ENCODE measurements at places on chromosomes 2 and 18.

DNA sequence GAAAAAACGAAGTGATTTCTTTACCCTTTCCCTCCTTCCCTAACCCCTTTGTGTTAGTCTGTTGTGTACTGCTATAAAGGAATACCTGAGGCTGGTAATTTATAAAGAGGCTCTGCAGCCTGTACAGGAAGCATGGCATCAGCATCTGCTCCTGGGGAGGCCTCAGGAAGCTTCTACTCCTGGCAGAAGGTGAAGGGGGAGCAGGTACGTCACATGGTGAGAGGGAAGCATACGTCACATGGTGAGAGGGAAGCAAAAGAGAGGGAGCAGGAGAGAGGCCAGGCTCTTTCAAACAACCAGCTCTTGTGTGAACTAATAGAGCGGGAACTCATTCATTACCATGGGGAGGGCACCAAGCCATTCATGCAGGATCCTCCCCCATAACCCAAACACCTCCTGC lies 126.2 kb downstream of the CAPN13 start:
- no peak for DNase-seq

DNA sequence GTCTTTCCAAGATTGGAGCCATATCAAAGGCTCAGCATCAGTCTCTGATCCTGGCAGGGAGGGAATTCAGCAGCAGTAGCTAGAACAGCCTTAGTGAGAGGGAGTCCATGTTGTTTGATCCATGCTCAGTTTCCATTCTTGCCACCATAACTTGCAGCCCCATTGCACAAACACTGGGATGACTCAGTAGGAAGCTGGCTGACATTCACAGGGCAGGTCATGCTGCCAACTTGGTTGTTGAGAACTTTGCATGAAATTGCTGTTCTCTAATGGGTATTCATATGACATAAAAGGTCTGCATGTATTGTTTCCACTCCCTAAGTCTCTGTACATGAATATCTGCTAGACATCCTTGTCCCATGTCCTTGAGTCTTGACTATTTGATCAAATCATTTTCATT lies 29.9 kb upstream of the STAT4 start:
- no peak for DNase-seq

DNA sequence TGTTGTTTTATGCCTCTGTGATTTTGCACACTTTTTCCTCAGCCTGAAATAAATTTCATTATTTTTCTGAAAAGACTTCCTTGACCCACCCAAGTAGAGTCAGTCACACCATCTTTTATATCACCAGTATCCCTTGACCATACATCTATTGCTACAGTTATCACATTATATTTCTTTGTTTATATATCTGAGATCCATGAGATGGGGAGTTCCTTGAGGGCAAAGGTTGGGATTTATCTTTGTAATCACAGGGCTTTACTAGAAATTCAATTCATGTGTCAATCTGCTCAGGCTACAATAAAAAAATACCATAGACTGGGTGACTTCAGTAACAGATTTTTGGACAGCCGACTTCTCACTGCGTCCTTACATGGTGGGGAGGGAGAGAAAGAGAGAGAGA lies 12.8 kb upstream of the RNF138 start:
- DNase-seq, result no peak

GRCh38 chr2:235416858-235417499 lies 76.9 kb upstream of the AGAP1 start:
- DNase-seq, result no peak

DNA sequence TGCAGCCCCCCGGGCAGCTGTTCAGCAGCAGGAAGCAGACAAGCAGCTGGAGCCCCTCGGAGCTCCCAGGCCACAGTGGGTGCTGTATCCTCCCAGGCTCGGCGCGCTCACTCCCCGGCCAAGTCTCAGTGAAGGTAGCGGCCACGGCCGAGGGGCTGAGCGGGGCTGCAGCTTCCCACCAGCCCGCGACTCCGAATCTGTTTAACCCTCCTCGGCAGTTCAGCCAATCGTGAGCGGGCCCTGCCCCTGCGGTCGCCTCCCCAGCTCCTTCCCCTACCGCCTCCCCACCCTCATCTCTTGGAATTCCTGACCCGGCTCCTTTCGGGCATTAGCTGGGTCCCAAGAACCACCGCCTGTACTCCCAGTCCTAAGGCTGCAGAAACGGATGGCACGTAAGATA lies at the start of gene RESP18:
Gene RESP18 (minus strand): TSS at position 203 of the 400 bp plus-strand sequence.
- no peak for DNase-seq

DNA sequence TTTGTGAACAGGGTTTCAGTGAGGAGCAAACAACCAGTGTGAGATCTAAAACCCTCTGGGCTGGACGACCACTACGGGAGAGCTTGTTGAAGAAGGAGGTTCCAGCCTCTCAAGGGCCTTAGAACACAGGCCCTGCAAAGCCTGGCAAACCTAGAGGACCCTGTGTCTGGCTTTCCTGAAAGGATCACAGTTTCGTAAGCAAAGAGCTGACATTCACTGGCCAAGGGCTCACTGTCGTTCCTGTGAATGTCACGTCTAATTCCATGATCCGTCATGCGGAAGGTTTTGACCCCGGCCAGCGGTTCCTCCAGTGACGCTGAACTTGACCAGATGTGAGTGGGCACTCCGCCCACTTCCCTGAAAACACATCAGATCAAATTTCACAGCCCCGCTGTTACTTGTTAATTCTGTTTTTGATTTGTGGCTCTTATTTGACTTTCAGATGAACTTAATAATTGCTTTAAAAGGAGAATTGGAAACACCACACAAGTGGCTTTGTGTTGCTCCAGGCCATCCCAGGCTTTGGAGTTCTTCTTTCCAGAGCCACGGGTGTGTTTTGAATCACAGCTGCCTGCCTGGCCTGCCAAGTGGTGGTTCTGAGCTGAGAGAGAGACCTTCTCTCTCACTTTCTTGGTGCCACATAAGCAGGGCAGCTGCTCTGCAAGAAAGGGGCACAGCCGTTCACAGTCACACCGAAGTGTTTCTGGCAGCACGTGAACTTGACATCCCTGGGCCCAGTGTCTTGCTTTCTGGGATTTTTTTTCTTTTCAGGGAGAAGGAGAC lies 308.4 kb downstream of the NDUFA10 start:
- no peak for DNase-seq

- no peak for DNase-seq
These were observed 62.9 kb upstream of the FAM110C start for GRCh38 chr2:108920-109809.

- no peak for DNase-seq
These were observed 40.1 kb upstream of the SOS1 start for GRCh38 chr2:39160982-39161381.

GRCh38 chr2:188978291-188979081 lies 4.3 kb downstream of the COL3A1 start:
- no peak for DNase-seq

- no peak for DNase-seq
These were observed 29.3 kb upstream of the NFATC1 start for GRCh38 chr18:79366177-79367094.

GRCh38 chr18:12726774-12727550 lies 24.1 kb downstream of the PSMG2 start:
- DNase-seq, result peak; percentile 23

DNA sequence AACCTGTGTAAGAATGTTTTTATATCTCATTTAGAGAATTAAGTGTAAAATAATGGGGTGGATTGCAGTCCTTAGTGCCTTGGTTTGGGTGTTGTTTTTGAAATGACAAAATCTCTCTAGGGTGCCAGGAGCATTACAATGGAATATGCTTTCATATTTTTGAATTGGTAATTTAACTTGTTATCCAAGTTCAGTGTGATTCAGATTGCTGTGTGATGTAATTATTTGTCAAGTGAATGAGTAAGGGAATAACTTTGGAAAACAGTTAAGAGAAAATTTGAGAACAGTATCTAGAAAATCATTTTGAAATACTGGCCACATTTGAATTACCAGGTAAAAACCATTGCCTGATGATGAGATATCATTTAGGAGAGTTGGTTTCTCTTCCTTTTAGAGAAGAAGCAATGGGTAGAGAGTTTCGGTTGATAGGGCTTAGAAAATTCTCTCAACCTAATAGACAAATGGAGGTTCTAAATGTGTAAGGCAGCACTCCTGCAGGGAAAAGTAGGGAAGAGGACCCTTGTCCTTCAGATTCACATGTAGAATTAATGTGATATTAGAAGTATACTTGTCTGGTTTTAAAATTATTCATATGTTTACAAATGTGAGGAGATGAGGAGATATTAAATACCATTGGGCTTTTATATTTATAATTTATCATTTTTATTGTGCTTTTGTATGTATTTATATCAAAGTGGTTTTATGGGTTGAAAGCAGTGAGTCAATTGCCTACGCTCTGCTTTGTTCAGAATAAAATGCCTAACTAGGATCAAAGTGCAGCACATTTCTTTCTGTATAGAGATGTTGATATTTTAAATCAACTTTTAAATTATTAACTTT lies 124.8 kb downstream of the PHLPP1 start:
- no peak for DNase-seq

- DNase-seq, result no peak
These were observed at the start of gene CHRNG for GRCh38 chr2:232539298-232540231. Gene CHRNG (plus strand): TSS chr2:232539692. CDS start chr2:232539748, 56 bp downstream.

- no peak for DNase-seq
These were observed 96.3 kb upstream of the DNMT3A start for GRCh38 chr2:25437881-25438662.

- no peak for DNase-seq
These were observed 246.8 kb downstream of the IKZF2 start for GRCh38 chr2:212904646-212905045.

DNA sequence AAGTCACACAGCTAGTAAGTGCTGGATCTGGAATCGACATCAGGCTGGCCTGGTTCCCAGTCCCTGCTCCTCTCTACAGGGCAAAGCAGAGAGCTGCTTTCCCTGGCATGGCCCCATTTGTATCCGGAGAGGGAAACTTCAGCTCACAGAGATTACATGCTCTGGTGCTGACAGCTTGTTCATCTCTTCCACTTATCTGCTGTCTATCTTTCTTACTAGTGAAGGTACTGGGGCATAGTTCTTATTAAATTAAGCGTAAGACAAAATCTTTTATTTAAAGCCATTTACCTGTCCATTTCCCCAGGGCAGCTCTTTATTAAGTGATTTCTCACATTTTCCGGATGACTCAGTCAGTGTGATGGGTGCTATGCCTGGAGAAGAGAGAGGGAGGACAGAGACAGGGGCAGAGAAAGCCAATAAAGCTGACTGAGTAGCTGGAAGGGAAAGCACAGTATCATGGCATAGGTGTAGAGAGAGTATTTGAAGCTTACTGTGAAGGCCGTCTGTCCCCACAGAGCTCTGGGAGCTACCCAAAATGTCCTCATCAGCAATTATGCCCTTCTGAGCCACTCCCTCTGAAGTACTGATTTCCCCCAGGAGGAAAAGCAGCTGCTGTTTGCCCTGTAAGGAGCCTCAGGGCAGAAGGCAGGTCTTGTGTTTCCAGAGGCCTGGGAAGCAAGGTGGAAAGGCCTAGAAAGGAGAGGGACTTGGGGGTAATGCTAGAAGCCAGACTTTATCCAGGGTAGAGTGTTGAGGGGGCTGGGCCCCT lies 44.1 kb upstream of the EPAS1 start:
- no peak for DNase-seq

DNA sequence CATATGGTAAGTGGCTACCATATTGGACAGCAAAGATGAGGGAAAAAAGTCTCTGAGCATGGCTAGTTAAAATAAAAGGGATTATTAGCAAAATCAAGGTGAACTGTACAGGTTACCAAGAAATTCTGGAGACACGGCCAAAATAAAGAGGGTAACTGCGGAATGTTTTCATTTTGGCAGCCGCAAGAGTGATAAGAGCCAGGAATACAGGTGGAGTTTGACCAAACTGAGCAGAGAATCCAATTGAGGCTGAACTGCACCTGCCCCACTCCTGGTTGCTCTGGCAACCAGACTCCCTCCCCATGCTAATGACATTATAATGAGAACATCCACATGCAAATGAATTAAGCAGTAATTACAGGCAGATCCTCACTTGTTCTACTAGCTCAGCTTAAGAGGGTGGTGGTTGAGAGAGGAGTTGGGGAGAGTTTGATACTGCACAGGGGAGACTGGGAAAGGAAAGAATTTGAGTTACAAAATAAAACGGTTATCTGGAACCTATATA lies 18.8 kb upstream of the EPHA4 start:
- no peak for DNase-seq

- no peak for DNase-seq
These were observed 1.6 kb downstream of the CRIM1 start for GRCh38 chr2:36356990-36357846.

DNA sequence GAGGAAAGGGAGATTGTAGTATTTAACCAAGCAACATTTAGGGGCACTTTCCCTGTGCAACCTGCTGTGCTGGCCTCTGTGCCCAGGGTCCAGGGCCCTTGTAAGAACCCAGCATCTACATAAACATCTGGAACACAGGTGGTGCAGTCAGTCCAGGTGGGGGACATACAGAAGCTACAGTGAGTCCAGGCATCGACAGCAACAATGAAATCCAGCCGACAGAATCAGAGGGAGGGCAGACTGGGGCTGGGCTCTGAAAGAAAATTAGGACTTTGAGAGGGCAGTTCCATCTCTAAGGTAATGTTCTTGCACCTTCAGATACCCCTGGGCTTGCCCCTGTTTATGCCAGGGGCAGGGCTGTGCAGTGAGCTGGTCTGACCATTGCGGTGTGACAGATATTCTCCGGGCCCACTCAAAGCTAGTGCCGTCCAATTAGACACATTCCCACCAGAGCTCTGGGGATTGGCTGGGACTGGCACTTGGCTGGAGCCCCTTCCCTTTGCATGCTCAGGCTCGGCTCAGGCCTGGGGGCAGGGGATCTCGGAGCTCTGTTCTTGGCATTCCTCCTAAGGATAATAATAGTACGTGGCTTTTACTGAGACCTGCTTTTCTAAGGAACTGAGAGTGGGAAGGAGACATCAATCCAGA lies 5.4 kb downstream of the LBH start:
- DNase-seq, result no peak

All from stimulated activated CD4-positive, alpha-beta T cell treated with anti-CD3 and anti-CD28 coated beads, Interleukin-1b, Interleukin-23, amount 100 ng/mL, for 1 hour (primary cell).